ENCODE measurements at places on chromosomes 4 and X. TPM values are rescaled to one million over a fixed set of nuclear protein-coding genes. Genes with fewer than 3 reads are reported as not detected.

- DNase-seq: no peak
Measured at GRCh38 chr4:1047976-1048772, 36.7 kb downstream of the FGFRL1 start.

The GAGE12D gene
- not detected for total RNA-seq

DNA sequence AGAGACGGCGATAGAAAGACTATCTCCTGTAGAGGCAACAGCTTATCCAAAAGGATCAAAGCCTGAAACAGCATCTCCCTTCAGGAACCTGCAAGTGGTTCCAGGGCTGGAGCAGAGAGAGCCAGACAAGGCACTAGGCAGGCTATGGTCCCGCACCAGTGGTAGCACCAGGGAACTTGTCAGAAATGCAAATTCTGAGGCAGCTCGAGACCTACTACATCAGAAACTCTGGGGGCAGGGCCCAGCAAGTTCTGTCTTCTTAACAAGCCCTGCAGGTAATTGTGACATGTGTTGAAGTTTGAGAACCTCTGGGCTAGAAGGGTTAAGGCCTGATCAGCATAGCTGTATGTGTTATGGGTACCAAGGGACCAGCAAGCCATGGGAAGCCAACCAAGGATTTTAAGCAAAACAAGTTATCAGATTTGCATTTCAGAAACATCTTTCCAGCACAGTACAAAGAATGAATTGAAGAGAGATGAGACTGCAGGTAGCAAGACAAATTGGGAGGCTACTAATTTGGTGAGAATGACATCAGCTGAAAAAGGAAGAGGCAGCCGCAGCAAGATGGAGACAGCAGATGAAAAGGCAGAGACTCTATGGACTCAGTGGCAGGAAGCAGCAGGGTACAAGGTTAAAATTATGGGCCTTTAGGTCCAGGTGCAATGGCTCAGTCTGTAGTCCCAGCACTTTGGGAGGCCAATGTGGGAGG, 139.7 kb downstream of the TSPAN5 start:
- no peak for DNase-seq

The UGT8 gene
- total RNA-seq: 29.5 TPM

GRCh38 chr4:1631136-1631535, 53.0 kb downstream of the FAM53A start:
- DNase-seq: no peak
